ENCODE measurements at places on chromosomes 2 and 18.

DNA sequence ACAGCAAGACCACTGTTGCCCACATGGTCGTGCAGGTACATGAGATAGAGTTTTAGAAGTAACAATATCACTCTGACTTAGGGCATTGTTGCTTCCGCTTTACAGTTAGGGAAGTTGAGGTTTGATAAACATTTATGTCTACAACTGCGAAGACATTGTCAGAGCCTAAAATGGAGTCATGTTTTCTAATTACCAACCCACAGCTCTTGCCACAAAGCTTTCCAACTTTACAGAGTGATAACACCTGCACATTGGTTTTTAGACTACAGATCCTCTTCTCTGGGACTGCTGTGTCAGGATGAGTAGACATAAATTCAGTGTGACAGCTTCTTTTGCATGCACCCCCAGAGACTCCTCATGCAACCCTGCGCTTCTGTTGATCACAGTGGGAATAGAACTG is 119.0 kb downstream of the FEZ2 start:
- DNase-seq, result no peak

GRCh38 chr2:126685629-126686028 is 29.7 kb downstream of the GYPC start:
- no peak for DNase-seq

DNA sequence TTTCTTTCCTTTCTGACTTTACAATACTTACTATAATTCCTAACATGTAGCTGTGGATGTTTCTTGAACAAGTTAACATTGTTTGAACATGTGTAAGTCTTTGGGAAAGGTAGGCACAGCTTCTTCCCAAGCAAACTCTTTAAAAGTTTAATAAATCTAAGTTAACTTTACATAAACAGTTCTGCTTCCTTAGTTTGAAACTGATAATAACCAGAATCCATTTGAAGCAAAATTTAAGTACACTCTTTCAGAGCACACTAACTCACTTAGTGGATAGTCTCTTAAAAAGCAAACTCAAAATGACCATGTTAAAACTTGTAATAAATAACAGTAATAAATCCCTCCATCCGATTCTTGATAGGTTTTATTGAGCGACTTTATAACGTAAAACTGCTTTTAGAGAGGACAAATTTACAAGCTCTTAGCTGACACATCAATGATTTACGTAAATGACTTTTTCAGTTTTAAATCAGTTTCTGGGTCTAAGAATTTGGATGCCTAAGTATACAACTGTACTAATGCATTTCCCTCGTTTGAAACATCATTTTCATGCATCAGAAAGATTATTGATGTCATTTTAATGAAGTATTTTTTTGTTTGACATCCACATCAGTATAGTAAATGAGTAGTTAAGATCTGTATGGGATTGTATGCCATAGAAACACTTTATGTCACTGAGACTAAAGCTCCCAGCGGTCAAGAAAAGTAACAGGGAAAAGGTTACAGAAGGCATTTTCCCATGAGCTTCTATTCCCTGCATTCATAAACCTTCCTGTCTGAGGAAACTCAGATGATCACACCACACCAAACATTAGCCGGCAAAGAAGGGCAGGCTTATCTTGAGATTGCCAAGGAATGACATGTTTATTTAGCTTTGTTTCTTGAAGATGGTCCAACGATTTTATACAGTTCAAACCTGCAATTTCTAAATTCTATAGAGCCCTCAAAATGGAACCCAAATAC is 67.5 kb downstream of the PDE1A start:
- peak; percentile 39 for DNase-seq

GRCh38 chr2:190511104-190511503 is 23.4 kb downstream of the NEMP2 start:
- peak; percentile 78 for DNase-seq

- DNase-seq, result no peak
Observed at GRCh38 chr2:48525269-48525943, 4.5 kb upstream of the STON1 start.

GRCh38 chr2:141207036-141207385 is 923.8 kb downstream of the LRP1B start:
- DNase-seq, result no peak

GRCh38 chr18:78528411-78529258 is 451.0 kb upstream of the SALL3 start:
- no peak for DNase-seq

- no peak for DNase-seq
Observed at GRCh38 chr2:3460831-3461800, 58.2 kb downstream of the ADI1 start.

DNA sequence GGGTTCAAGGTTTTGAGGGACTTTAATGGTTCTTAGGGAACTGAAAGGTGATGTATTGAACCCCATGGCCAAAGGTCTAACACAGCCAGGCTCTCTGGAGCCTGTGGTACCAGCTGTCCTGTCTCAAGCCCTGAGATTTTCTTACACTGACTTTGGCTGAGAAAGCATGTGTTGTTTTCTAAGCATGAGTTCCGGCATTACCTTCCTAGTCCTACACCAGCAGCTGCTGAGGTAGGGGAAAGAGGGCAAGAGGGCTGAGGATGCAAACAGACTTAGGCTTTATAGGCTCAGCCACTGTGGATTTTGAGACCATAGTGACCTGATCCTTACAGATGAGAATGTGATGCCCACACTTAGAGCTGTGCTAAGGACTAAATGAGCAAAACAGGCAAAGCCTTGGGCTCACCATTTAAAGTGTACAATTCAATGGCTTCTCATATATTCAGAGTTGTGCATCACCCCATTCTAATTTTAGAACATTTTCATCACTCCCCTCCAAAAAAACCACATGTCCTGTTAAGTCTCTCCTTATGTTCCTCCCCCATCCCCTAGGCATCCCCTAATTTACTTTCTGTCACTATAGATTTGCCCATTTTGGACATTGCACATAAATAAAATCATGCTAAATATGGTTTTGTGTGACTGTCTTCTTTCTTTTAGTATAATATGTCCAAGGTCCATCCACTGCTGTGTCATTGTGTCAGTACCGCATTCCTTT is 99.7 kb upstream of the OTOS start:
- no peak for DNase-seq

- DNase-seq, result peak; percentile 41
Observed at GRCh38 chr2:163407296-163407695, 328.5 kb downstream of the FIGN start.

DNA sequence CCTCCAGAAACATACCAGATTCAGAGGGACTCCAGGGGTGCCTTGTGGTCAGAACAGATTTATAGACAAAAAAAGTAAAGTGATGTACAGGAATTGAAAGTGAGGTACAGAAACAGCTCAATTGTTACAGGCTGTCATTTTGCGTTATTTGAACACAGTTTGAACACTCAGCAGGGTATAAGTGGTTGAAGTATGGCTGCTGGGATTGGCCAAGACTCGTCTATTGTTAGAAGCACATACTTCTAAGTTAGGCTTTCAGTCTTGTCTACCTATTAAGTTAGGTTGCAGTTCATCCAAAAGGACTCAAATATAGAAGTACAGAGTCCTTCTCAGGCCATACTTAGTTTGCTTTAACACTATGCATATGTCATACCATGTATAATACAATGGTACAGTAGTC is 21.0 kb upstream of the GRB14 start:
- DNase-seq, result no peak

DNA sequence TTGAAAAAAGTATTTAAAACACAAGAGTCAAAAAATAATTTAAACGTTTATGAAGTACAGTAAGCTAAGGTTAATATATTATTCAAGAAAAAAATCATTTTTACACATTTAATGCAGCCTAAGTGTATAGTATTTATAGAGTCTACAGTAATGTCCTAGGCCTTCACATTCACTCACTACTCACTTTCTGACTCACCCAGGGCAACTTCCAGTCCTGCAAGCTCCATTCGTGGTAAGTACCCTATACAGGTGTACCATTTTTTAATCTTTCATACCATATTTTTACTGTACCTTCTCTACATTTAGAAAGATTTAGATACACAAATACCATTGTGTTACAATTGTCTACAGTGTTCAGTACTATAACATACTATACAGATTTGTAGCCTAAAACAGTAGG is 20.9 kb upstream of the RPRD1A start:
- no peak for DNase-seq

DNA sequence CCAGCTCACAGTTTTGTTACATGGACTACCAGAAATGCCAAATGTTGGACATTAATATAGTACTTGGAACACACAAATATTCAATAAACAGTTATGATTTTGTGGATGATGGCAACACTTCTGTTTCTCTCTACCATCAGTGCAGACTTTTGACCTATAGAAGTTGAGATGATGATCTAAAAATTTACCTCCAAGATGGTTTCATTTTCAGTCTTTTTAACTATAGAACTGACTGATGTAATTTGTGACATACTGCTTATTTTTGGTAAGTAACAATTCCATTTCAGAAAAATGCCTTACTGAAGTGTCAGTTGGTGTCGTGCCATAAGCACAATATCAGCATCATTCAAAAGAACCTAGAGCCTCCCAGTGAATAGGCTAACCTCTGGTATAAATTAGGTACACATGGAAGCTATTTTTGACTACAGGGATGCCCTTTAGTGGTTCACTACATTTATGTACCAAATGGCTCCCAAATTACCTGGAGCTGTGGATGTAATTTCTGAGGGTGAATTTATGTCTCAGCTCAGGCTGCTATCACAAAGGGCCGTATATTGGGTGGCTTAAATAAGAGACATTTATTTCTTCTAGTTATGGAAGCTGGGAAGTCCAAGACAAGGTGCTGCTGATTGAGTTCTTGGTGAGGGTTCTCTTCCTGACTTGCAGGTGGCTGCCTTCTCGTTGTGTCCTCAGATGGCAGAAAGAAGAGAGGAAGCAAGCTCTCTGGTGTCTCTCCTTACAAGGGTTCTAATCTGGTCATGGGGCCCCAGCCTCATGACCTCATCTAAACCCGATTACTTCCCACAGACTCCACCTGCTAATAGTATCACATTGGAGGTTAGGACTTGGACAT is 66.5 kb downstream of the ALPK2 start:
- DNase-seq, result no peak

DNA sequence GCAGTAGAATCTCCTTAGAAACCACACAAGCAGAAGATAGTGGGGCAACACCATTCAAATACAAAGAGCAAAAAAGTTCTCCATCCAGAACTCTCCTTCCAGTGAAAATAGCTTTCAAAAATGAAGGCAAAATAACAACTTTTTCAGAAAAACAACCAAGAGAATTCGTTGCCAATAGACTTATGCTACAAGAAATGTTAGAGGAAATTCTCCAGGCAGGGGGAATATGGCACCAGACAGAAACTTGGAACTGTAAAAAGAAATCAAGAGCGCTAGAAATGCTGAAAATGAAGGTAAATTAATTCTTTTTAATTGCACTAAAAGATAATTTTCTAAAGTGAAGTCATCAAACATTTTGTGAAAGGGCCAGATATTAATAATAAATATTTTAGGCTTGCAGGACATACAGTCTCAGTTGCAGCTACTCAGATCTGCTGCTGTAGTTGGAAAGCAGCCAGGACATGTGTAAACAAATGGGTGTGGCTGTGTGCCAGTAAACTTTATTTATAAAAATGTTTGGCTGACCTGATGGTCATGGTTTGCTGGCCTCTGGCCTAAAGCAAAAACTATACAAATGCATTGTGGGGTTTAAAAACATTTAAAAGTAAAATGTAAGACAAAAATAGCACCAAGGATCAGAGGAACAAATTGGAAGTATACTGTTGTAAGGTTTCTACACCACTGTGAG is 73.7 kb upstream of the TGFA start:
- DNase-seq, result peak; percentile 43

DNA sequence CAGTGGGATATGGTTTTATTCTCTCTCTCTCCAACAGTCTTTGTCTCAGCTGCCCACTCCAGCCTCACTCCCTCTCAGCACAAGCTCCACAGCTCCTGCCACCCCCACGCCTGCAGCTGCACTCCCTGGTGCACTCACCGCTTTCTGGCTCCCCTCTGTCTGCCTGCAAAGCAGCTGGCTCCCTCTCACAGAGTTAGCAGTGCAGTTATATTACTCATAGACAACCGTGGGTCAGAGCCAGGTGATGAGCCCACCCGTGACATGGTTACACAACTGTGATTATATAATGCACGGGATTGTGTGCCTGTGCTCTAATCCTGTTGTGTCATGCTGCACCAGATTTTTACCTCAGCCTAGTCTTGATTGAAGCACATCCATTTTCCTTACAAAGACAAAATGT is 276.9 kb upstream of the CHAC2 start:
- peak; percentile 19 for DNase-seq

- DNase-seq, result no peak
Observed at GRCh38 chr2:223801736-223802135, 35.6 kb downstream of the AP1S3 start.

- DNase-seq, result no peak
Observed at GRCh38 chr2:168789776-168790175, 12.7 kb upstream of the NOSTRIN start.

DNA sequence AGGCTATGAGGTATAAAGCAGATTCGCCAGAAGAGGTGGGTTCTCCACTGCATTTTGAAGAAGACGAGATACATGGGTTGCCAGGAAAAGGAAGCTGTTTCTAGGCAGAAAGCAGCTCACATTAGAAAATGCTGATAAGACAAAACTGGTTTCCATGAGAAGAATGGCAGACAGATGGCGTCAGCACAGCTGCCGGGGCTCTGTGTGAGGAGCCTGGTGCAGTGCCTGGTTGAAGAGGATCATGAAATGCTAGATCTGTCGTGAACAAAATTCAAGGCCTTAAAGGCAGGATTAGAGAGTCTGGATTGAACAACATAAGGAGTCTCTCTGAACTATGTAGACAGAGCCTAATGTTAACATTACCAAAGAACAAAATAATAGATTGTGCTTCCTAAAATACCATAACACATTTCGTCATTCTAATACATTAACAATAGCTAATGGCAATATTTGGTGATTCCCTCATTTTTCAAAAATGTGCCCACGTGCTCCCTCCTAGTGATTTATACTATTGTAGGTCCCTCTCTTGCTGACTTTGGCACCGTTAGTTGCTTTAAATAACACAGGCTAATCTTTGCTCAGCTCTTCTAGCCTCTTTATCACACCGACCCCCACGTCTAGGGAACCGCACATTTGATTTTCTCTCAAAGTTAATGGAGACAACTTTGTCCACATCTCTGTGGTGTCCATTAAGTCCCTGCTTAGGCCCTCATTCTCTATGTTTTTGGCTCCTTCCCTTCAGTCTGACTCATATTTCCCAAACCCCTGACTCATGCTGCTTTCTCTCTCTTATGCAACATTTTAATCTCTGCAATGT is 38.2 kb downstream of the EFEMP1 start:
- DNase-seq, result peak; percentile 98

DNA sequence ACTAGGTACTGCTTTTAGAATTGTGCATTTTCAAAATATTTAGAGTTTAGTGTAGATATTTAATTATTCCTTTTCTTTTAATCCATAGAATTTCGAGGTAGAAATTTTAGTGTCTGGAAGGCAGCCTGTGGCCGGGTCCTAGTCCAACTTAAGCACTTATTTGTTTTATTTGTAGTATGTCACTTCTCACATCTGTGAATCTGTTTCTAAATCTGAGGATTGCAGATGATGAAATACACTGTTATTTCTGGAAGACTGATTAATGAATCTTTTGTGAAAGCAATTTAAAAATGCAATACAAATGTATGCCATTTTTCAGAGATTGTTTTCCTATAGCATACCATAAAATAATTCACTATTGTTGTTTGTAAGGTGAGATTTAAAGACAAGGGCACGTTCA is 483.9 kb upstream of the TRIB2 start:
- no peak for DNase-seq

GRCh38 chr2:133976659-133977058 is 277.2 kb upstream of the MGAT5 start:
- no peak for DNase-seq

Measured in choroid plexus epithelial cell (primary cell).